Activated T-cell treated with anti-CD3 and anti-CD28 coated beads, Interleukin-2, amount 50 U/mL, for 48 hours (primary cell): ENCODE measurements at places on chromosomes 13 and 19.

DNA sequence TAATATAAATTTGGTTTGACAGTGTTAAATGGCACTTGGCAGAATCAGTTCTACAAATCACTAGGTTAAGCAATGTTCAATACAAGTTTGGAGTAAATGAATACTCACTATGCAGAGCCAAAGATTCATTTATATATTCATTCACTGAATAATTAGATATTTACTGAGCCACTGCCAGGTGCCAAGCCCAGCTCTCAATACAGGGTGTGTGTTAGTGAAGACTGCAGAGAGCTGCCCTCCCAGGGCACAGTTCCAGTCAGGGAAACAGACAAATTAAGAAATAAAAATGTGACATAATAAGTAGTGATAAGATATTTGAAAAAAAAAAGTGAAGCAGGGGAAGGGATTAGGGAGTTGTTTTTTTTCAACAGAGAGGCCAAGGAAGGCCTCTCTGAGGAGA lies 411.7 kb downstream of the KCNRG start:
- DNase-seq: no peak

DNA sequence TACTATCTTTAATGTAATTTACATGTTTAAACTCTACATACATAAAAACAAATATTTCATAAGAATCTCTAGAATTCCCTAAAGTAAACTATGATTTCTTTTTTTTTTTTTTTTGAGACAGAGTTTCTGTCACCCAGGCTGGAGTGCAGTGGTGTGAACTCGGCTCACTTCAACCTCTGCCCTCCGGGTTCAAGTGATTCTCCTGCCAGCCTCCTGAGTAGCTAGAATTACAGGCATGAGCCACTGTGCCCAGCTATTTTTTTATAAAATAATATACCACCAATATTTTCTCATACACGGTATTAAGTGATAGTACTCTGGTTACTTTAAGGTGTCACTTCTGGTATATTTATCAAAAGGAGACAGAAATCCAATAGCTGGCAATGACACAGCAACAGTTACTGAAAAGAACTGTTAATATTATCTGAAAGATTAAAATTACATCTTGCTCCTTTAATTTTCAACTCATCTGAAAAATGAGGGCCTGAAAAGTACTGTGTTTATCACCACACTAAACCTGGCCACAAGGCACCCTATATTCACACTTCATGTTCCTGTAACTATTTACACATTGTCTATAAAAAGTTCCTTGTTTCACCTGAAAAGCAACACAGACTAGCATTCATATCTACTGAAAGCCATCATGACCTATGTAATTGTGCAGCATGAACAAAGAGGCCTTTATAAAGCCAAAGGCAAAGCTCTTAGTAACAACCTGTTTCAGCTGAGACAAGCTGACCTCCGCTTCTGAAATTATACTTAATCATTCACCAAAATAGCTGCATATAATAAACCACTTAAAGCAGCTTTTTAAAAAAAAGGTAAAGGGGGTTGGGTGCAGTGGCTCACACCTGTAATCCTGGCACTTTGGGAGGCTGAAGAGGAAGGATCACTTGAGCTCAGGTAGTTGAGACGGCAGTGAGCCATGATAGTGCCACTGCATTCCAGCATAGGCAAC lies 106.1 kb downstream of the SLC25A15 start:
- no peak for DNase-seq

GRCh38 chr13:112244495-112245177 lies 131.5 kb upstream of the SPACA7 start:
- no peak for DNase-seq

- no peak for DNase-seq
Observed at GRCh38 chr19:45769821-45770191, 754 bp upstream of the SIX5 start.

DNA sequence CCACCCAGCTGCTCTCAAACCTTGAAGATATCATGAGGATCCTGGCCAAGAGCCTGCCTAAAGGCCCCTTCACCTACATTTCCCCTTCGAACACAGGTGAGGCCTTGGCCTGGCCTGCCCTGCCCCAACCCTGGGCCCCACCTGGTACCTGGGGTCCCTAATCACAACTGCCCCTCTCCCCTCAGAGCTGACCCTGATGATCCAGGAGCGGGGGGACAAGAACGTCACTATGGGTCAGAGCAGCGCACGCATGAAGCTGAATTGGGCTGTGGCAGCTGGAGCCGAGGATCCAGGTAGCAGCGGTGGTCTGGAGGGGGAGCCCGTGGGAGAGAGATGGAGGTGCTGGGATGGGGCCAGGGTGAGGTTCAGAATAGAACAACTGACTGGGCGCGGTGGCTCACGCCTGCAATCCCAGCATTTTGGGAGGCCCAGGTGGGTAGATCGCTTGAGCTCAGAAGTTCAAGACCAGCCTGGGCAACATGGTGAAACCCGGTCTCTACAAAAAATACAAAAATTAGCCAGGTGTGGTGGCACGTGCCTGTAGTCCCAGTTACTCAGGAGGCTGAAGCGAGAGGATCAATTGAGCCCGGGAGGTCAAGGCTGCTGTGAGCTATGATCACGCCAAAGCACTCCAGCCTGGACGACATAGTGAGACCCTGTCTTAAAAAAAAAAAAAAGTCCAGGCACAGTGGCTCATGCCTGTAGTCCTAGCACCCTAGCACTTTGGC lies 17.5 kb downstream of the DDX39A start:
- DNase-seq: no peak

DNA sequence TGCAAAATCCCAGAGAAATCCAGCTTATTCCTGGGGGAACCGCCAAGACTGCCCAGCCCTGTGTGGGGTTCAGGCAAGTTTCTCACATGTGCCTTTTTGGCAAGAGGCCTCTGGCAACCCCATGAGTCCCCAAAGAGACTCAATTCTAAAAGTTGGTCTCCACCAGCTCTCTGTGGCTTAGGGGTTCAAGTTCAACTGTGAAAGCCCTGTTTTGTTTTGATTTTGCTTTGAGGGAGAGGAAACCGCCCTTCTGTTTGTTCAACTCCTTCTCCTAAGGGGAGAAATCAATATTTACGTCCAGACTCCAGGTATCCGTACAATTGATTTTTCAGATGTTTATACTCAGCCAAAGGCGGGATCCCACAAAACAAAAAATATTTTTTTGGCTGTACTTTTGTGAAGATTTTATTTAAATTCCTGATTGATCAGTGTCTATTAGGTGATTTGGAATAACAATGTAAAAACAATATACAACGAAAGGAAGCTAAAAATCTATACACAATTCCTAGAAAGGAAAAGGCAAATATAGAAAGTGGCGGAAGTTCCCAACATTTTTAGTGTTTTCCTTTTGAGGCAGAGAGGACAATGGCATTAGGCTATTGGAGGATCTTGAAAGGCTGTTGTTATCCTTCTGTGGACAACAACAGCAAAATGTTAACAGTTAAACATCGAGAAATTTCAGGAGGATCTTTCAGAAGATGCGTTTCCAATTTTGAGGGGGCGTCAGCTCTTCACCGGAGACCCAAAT lies 583 bp upstream of the LDLR start:
- DNase-seq: no peak

GRCh38 chr13:20239748-20240147 lies 7.6 kb upstream of the GJB6 start:
- DNase-seq: no peak

GRCh38 chr13:20780317-20780716 lies 6.6 kb upstream of the EEF1AKMT1 start:
- no peak for DNase-seq
